Activated T-cell treated with anti-CD3 and anti-CD28 coated beads, Interleukin-2, amount 50 U/mL, for 72 hours (primary cell): ENCODE measurements at places on chromosomes 13 and 19. TPM values are rescaled to one million over a fixed set of nuclear protein-coding genes. Genes with fewer than 3 reads are reported as not detected.

Gene VMAC
- total RNA-seq: 8.7 TPM

Gene CACNG8
- total RNA-seq: 0.02 TPM

Gene ZNF99
- total RNA-seq: not detected

Gene RAB3A
- 1.8 TPM for total RNA-seq

Gene CEACAM8
- not detected for total RNA-seq

Gene GARIN5A
- 0.76 TPM for total RNA-seq
